ENCODE measurements at places on chromosomes 1 and 21.

- DNase-seq = no peak
These were observed 10.7 kb downstream of the LEPR start for GRCh38 chr1:65431111-65431705.

DNA sequence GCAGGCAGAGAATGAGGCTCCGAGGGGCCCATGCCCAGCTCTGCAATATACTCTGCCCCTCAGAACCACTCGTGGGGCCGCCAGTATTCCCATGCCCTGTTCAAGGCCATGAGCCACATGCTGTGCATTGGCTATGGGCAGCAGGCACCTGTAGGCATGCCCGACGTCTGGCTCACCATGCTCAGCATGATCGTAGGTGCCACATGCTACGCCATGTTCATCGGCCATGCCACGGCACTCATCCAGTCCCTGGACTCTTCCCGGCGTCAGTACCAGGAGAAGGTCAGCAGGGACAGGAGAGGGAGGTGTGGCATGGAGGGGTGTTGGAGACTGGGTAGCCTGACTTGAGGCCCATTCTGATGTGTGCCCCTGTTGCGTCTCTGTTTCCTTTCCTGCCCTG lies 7.2 kb downstream of the HCN3 start:
- DNase-seq = no peak

DNA sequence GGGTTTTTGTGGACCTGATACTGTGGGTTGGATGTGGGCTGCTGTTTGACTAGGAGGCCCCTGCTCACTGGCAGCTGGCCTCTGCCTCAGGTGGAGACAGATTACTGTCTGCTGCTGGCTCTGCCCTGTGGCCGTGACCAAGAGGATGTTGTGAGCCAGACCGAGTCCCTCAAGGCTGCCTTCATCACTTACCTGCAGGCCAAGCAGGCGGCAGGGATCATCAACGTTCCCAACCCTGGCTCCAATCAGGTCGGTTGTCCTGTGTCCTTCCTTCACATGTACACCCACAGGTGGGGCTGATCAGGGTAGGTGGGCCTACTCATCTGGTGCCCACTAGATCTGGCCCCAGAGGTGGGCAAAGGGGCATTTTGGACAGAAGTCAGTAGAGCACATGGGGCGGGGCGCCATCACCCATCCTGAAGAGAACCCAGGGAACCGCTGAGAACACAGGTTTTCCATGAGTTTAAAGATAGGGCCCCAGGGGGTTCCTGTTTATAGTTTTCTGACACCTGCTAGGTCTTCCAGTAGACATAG lies 37.2 kb downstream of the ZBTB17 start:
- no peak for DNase-seq

- DNase-seq = no peak
These were observed 1.2 kb downstream of the GPR153 start for GRCh38 chr1:6259491-6260362.

GRCh38 chr1:35637401-35637809 lies 3.9 kb downstream of the PSMB2 start:
- DNase-seq = no peak

Data from brain pericyte (primary cell).